ENCODE measurements at places on chromosomes 6 and 20.

DNA sequence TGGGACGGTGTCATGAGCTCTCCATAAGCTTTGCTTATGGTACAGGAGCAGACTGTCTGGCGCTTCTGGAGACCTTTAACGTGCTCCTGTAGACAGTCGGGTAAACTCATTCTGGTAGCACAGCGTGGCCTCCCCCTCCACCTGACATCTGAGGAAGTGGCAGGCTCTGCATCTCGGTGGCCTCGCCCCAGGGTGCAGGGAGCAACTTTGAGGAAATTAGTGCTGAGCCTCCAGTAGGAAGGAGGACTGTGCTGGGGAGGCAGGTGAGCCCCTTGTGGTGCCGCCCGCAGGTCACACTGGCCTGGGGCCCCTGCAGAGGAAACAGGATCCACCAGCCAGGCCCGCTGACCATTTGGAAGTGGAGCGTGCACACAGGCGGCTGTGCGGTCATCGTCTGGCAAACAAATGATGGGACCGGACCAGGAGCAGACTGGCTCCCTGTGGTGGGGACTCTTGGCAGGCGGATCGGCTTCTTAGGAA is 57.9 kb downstream of the SYNJ2 start:
- DNase-seq: no peak

- DNase-seq: no peak
Observed at GRCh38 chr20:11780765-11781369, 136.8 kb upstream of the BTBD3 start.

GRCh38 chr6:125165256-125165655 is 11.7 kb downstream of the TPD52L1 start:
- no peak for DNase-seq

GRCh38 chr6:26105109-26105730 is 18.0 kb downstream of the HFE start:
- DNase-seq: no peak

All from stimulated activated CD4-positive, alpha-beta T cell treated with anti-CD3 and anti-CD28 coated beads, Interleukin-2, amount 100 ng/mL, for 24 hours (primary cell).